ENCODE measurements at places on chromosomes 6 and 20. TPM values are rescaled to one million over a fixed set of nuclear protein-coding genes. Genes with fewer than 3 reads are reported as not detected.

GSTA2 gene
- total RNA-seq: not detected

ENPP5 gene
- 0.26 TPM for total RNA-seq

- DNase-seq: no peak
These were observed 293.3 kb downstream of the SYNE1 start for GRCh38 chr6:152343735-152344360.

DNA sequence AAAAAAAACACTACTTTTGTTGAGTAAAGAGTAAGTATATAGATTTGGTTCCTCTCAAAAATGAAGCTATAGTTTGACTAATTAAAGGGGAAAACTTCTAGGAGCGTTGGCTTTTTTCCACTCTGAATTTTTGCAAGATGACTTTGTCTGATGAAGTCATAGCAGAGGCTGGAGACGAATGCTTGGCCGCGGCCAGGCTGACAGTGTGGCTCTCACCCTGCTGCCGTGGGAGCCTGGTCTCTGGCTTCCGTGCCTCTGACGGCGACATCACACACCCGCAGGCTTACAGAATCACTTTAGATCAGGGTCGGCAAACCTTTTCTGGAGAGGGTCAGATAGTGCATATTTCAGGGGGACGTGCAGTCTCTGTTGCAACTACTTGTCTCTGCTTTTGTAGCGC is 145.0 kb downstream of the PHACTR3 start:
- DNase-seq: no peak

- peak; percentile 21 for DNase-seq
These were observed 157.3 kb downstream of the PHF3 start for GRCh38 chr6:63792736-63793464.

Data from bronchial epithelial cell (primary cell).